ENCODE measurements at places on chromosomes 1 and 21.

DNA sequence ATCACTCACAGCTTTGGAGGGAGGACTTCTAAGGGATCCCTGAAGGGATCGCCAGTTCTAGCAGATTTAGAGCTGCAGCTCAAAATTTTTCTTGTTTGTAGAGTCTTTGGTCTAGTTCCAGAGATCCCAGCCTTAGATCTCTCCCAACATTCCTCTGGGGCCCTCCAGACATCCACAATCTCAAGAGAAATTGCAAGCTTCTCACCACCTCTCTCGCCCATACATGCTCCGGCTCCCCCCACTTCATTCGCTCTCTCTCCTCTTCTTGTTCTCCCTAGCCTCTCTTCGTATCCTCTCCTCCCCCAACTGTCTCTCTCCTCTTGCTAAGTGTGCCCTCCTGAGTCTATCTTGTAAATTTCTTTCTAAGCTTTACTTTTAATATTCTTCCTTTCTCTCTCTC, 15.1 kb upstream of the TUT4 start:
- DNase-seq = no peak

DNA sequence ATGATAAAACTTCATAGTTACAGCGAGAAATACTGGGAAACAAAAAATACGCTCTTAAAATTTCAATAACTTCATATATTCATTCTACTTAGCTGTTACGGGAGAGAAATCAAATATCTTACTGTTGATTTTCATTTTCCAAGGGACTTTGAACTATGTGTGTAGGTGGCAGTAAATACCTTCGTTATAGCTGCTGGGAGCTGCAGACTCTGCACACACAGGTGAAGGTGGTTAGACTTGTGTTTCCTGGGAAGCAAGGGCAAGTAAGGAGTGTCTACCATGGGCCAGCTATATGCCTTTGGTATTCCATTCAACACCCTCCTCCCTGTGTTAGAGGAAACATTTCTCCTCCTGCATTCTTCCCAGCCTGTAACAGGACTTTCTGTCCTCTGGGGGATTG, 51.4 kb upstream of the DIRAS3 start:
- no peak for DNase-seq

GRCh38 chr1:200883118-200883517, 10.3 kb downstream of the GPR25 start:
- no peak for DNase-seq

DNA sequence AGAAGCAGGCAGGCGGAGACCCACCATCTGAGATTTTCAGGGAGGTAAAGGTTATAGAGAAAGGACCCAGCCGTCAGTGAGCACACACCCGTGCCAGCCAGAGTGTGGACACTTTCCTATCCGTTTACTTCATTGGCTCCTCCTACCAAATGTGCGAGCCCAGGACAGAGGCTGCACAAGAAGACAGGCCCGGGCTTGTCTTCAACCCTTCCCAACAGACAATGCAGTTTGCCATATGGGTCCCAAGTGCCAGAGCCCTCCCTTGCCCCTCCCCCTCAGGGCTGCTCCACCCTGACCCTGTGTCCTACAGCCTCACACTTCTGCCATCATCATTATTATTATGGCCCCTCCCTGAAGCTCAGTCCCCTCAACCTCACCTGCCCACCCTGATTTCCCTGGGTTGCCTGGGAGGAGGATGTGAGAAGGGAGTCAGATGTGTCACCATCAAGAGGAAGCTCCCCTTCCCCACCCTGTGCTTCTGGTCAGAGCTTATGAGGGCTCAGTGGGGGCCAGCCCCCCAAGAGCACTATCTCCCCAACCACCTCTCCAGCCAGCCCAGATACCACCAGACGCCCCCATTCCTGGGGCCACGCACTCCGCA, 9.4 kb downstream of the LAPTM5 start:
- no peak for DNase-seq

DNA sequence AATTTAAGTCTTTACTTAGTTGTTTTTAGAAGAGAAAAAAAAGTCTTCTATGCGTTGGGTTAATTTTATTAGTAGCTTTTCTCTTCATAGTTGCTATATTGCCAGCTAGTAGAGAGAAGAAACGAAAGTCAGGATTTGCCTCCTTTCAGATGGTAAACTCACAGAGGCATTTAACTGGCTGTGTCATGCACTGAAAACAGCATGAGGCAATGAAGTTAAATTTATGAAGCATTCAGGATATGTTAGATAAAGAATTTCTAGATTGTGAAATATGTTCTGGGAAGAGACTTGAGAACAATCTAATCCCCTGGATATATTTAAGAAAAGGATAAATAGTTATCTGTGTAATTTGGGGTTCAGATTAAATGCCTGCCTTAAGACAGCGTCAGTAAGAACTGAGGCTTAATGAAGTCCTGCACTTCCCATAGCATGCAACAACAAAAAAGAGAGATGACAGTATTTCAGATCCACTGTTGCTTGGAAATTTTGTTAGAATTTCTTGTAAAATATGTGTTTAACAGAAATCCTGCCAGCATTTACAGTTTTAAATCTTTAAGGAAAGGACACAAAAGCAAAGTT, 1.7 kb downstream of the ANGPTL1 start:
- no peak for DNase-seq
